ENCODE measurements at places on chromosomes 7 and 10.

- DNase-seq, result no peak
Observed at GRCh38 chr10:77038407-77038806, 599.2 kb downstream of the KCNMA1 start.

GRCh38 chr10:128930515-128930914 is 536.5 kb upstream of the MGMT start:
- DNase-seq, result no peak

- DNase-seq, result no peak
Observed at GRCh38 chr10:63145782-63146181, 12.7 kb downstream of the NRBF2 start.

DNA sequence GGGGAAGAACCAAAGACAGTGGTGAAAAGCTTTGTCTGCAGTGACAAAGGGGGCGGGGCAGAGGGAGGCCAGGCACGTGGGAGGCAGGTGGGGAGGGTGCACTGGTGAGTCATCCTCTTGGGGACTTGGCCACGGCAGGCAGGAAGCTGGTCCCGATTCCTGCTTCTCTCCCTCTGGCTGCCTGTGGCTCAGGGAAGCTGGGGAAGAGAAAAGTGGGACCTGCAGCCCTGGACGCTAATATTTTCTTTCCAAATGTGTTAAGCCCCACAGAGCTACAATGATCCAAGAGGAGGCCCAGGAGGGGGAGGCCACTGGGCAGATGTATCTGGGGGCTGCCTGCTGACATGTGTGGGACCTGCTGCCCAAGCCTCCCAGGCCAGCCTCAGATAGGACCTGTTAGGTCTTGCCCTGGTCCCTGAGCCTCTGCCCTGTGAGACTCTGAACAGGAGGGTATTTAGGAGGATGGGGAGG is 231.8 kb downstream of the KCNMA1 start:
- DNase-seq, result no peak

Data from stimulated activated CD8-positive, alpha-beta memory T cell treated with anti-CD3 and anti-CD28 coated beads, Interleukin-7, amount 100 ng/mL, for 1 hour (primary cell).